ENCODE measurements at places on chromosomes 2 and 18.

DNA sequence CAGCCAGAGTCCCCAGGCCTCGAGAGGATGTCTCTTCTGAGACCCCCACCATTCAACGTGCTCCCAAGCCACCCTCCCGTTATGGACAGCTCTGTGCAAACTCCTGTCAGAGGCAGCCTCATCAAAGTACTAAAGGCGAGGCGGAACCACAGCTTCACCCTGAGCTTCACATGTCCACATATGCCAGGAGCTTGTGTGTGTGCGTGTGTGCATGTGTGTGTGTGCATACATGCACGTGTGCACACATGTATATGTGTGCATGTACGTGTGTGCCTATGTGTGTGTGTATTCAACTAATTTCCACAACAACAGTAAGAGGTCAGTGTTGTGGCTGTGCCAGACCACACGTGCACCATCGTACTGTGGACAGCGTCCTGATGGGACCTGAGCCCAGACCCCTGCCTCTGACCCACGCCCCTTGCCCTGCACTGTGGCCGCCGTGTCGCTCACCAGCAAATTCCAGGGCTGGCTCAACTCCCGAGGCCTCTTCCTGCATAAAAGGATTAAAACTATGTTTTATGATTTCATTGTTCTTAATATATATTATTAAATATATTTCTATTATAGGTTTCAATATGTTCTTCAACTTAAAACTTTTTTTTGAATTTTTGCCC lies 444.8 kb downstream of the EIPR1 start:
- no peak for DNase-seq

DNA sequence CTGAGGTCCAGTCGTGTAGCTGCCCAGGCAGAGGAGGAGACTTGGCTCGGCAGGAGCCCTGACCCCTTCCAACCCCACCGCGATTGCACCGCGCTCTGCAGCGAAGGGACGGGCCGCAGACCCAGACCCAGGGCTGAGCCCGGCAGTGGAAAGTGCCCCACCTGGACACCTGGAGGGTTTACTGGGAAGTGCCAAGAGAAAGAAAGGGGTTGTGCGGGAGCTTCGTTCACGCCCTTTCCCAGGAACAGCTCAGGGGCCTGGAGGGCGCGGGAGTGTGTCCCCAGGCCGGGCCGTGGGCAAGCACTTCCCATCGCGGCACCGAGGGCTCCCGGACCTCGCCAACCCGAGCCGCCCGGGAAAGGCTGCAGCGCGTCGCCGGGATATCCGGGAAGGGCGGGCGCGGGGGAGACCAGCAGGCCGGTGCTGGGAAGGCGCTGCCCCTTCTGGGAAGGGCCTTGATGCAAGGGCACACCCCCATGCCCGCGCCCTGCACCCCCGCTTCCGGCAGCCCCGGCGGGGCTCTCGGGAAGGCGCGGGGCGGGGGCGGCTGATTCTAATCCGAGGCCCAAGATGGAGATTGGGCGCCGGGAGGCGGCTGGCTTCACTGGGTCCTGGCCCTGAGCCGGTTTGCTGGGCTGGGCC lies 36.1 kb upstream of the MRPL33 start:
- DNase-seq = peak; percentile 82

- DNase-seq = no peak
Measured at GRCh38 chr18:35050705-35051195, 9.5 kb downstream of the MAPRE2 start.

GRCh38 chr2:160924936-160925353 lies 235.3 kb upstream of the TANK start:
- peak; percentile 29 for DNase-seq

- DNase-seq = no peak
Measured at GRCh38 chr2:111119822-111120252, 877 bp upstream of the BCL2L11 start.

- DNase-seq = no peak
Measured at GRCh38 chr2:127072970-127073369, 34.0 kb downstream of the BIN1 start.

GRCh38 chr2:147468349-147468748 lies 376.5 kb upstream of the ACVR2A start:
- DNase-seq = no peak

- DNase-seq = no peak
Measured at GRCh38 chr2:195590861-195591205, 66.2 kb upstream of the SLC39A10 start.

GRCh38 chr2:223437788-223438187 lies 164.4 kb downstream of the SCG2 start:
- DNase-seq = no peak

GRCh38 chr2:28578774-28579173 lies 82.9 kb downstream of the PLB1 start:
- no peak for DNase-seq

DNA sequence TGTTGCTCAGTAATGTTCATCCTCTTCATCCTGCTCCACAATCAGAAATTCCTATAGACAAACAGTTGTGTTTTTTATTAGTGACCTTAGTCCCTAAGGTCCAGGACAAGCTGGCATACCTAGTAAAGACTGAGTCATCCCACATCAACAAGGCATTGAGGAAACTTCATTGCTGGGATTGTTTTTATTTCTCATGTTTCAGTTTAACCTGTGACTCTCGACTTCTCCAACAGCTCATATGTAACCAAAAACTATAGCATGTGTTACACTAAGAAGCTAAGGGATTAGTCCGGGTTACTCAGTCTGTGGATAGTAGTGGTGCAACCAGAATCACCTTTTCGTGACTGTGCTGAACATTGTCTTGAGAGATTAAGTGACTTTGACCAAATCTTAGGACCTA lies 292.1 kb downstream of the RDH14 start:
- no peak for DNase-seq

DNA sequence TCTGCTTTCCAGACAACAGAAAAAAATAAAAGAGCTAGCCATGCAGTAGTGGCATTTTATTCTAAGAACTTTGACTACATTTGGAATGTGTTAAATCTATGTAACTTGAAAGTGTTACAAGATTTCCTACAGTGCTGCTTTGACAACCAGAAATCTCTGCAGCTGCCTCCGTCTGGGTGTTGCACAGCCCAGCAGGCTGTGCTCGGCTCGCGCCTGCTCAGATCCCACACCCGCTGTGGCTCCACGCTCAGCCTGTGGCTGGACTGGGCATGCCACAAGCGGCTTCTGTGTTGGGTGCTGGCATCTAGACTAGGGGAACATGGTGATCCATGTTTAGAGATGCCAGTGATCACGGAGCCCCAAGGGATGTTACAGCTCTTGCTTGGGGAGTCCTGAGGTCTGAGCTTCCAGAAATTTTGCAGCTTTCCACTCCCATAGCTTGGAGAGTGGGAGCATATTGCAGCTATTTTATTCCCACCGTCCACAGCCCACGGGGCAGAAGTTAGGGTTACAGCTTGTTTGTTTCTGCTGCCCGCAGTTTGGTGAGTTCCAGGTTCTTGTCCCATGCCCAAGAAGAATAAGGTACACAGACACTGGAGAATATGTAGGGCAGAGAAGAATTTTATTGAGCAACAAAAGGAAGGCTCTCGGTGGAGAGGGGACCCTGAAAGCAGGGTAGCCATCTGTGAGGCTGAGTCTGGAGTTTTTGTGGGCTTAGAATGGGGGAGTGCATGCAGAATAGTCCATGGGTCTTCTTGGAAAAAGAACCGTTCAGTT lies 44.1 kb downstream of the FAM171B start:
- DNase-seq = no peak

- no peak for DNase-seq
Measured at GRCh38 chr2:65818873-65819451, 386.6 kb upstream of the SPRED2 start.

GRCh38 chr2:9002637-9003365 lies 683 bp downstream of the MBOAT2 start:
- no peak for DNase-seq

GRCh38 chr2:31469648-31470047 lies 55.1 kb upstream of the XDH start:
- no peak for DNase-seq

- no peak for DNase-seq
Measured at GRCh38 chr2:196206804-196207203, 35.4 kb upstream of the STK17B start.

GRCh38 chr2:137467246-137467862 lies 496.9 kb upstream of the HNMT start:
- peak; percentile 57 for DNase-seq
